ENCODE measurements at places on chromosomes 2 and 18.

GRCh38 chr18:58603375-58604067 lies 25.4 kb downstream of the ALPK2 start:
- DNase-seq: no peak

DNA sequence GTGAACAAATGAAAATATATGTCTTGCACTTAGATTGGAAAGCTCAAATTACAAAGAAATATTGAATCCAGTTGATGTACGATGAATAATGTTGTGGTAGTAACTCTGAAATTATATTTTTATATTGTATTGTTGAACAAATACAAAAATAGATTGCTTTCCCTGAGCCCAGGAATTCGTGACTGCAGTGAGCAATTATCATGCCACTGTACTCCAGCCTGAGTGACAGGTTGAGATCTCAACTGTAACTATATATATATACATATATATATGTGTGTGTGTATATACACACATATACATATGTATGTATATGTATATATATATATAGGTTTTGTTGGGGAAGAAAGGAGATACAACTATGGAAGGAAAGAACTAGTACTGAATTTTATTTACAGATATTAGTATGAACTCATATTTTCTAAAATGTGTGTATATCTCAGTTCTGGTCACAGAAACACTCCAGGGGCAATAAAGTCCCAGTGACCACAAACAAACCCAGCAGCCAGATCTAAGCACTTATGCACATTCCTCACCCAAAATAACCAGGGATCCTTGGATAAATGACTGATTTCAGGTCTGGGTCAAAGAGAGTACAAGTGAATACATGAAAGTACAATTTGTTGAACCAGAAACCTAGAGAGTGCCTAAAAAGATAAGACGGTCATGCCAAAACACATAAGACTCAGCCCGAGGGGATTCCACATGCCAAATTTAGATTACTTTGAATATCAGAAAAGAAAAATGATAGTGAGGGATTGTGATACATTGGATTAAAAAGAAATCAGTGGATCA lies 146.3 kb downstream of the TMX3 start:
- DNase-seq: no peak

GRCh38 chr2:43611987-43612894 lies 16.4 kb upstream of the THADA start:
- peak; percentile 66 for DNase-seq

GRCh38 chr2:10469301-10469700 lies 21.2 kb upstream of the ODC1 start:
- no peak for DNase-seq

GRCh38 chr2:41836948-41837347 lies 210.9 kb upstream of the PKDCC start:
- no peak for DNase-seq

DNA sequence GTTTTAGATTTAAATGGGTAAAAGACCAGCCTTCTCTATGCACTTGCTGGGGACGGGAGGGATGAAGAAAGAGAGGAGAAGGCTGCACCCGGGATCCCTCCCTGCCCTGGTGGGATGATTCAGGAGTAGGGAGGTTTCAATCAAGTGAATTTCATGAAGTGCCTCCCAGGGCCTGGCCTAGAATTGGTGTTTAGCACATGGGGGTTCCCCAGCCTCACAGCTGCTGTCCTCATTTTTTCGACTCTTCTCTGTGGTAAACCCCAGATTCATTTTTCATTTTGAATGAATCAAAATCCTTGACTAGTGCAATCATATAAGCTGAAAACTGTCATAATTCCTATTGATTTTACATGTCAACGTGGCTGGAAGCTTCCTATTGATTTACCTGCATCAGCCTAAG lies 81.1 kb downstream of the LPIN1 start:
- no peak for DNase-seq

- peak; percentile 81 for DNase-seq
These were observed 1.2 kb upstream of the DNAJB2 start for GRCh38 chr2:219277703-219278654.

DNA sequence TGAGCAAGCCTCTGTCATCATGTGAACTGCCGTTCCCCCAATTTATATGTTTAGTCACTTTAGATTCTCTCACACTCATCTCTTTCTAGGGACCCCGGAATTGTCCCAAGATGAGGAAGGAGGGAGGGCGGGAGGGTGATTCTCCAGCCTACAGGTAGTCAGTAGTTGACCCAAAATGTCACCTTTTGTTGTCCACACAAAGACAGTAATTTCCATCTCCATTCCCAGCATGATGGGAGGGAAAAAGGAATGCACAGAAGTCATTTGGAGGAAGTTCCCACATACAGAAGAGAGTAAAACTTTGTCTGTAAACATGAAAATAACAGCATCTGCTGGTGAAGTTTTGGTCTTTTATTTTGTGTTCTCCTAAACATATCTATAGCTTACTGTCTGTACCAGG lies 222.9 kb downstream of the KLHL29 start:
- DNase-seq: no peak

GRCh38 chr2:136006658-136007057 lies 21.2 kb upstream of the DARS1 start:
- DNase-seq: no peak

DNA sequence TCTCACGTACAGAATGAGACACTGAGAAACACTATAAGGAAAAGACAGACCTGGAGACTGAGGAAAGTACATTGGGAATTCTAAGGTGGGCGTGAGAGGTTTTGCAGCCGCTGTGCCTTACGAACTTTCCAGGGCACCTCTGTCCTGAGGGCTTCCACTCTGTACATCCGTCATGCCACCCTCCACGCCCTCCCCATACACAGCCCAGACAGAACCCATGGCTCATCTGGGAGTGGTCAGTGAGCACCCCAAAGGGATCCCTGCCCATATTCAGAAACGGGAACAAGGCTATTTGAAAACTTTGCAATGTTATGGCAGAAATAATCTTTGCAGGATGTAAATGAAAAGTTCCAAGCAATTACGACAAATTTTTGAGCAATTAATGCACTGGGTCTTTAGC lies 95.4 kb upstream of the ZNF532 start:
- no peak for DNase-seq

- no peak for DNase-seq
These were observed 32.9 kb downstream of the KCNK3 start for GRCh38 chr2:26725521-26725820.

- no peak for DNase-seq
These were observed 430.2 kb downstream of the SETBP1 start for GRCh38 chr18:45110577-45111501.

GRCh38 chr2:70083344-70084156 lies 3.7 kb upstream of the PCBP1 start:
- no peak for DNase-seq

DNA sequence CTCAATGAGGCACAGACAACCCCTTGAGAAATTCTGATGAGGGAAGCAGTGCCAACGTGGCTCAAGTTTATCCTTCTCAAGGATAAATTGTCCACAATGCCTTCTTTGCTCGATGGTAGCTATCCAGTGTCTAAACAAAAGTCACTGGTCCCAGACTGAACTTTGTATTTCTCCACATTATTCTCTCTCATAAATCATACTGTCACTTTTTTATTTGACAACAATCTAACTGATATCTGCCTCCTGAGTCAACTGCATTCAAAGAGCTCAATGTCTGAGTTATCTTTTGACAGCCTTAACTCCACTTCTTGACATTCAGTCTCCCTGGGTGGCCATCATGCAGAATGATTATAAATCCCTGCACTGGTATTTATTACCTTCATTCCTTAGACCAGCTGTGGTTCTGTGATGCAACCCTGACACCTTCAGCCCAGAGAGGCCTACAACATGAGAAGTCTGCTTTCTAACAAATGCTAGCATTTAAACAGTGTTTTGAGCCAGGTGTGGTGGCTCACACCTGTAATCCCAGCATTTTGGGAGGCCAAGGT lies 38.2 kb downstream of the IMMT start:
- DNase-seq: no peak

- DNase-seq: no peak
These were observed 98.8 kb downstream of the MRO start for GRCh38 chr18:50721006-50721405.

GRCh38 chr2:10426726-10427617 lies 21.2 kb downstream of the ODC1 start:
- DNase-seq: no peak

- DNase-seq: no peak
These were observed 618.1 kb downstream of the XIRP2 start for GRCh38 chr2:167506395-167506794.

- DNase-seq: no peak
These were observed 123.4 kb downstream of the ANKRD30BL start for GRCh38 chr2:132038179-132038882.

DNA sequence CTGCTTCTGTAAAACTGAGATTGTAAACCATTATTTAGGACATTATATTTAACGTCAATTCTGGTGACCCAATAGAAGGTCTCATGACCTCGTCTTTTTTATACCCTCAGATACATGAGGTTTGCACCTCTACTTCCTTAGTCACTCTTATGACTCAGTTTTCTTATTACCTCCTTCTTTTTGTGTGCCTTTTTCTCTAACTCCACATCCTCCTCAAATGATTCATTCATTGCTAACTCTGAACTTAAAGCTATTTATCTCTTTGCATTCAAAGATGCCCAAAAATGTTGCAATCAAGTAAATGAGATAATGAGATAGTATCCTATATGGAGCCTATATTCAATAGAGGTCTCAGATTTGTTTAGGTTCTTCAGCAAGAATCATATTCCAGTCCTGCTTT lies 121.0 kb upstream of the KYNU start:
- no peak for DNase-seq

- DNase-seq: no peak
These were observed 44.7 kb downstream of the PID1 start for GRCh38 chr2:229226382-229226781.

DNA sequence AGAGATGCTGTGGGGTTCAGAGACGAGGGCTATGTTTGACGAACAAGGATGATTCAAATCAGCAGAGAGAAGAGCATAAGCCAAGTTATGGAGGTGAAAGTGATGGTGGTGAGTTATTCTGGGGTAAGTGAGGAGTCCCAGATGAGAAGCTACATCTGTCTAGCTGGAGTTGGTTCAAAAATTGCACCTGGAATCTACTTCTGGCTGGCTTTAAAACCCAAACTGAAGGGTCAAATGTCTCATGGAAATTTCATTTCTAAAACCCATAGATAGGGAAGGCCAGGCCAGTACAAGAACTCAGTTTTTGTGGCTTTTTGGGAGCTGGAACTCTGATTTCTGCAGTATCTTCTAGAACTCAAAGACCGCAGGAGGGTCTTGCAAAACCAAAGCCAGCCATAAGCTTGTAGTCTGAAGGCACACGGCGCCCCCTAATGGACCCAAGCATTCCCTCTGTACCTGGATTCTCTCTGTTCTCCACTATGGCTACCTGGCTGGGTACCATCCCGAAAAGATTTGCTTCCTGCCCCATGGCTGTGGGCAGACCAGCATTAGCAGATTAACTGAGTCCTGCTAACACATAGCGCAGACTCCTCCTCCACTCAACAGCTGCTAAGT lies 229.1 kb upstream of the SLC14A2 start:
- no peak for DNase-seq

DNA sequence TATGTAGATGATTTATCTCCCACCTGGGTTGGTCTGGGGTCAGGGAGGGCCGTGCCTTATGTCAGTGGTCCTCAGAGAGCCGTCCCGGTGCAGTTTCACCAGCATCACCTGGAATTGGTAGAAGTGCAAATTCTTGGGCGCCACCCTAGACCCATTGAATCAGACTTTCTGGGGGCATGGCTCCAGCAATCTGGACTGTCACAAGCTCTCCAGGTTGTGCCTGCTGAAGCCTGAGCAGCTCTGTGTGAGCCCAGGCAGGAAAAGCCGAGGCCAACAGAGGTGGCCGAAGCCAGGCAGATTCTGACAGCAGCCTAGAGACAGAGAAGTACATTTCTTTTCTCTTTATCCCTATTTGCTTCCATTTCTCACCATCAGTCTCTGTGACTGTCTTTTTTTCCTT lies 98.4 kb upstream of the SEC11C start:
- no peak for DNase-seq

GRCh38 chr2:156164091-156164720 lies 168.3 kb downstream of the NR4A2 start:
- DNase-seq: no peak

GRCh38 chr2:37920570-37920969 lies 4.5 kb upstream of the RMDN2 start:
- DNase-seq: no peak

- no peak for DNase-seq
These were observed 140.1 kb downstream of the BABAM2 start for GRCh38 chr2:28030600-28030999.

DNA sequence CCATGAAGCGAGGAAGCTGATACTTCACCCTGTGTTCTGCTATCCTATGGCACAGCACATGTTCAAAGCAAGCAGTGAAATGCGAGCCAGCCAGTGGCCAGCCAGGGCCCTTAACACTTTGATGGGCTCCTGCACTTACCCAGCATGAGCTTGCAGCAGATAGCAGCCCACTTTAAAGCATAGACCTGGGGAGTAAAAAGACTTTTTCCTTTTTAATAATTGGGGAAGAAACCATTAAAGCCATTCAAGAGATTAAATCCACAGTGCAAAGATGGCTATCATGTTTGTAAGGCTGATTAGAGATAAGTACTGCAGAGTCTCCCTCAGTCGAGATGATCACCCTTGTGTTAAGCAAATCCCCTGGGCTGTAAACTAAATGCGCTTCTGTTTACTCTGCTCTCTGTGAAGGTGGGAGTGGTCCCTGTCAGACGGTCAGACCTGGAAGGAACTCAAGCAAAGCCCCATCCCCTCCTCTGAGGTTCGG lies 15.7 kb downstream of the CCBE1 start:
- DNase-seq: no peak

DNA sequence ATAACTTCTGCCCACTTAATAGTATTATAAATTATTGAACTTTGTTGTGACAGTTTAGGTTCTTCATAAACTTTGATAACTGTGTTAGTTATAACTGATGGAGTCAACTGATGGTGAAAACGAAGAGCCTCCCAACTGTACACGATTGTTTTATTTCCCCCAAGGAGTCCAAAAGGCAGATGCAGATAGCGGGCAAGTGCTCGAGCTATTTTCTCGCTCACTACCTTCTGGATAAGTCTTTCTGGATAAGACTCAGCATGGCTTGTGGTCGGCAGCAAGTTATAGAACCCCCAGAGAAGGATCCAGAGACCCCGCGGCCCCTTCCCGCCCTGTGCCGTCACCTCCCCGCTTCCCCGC lies 517 bp downstream of the GCFC2 start:
- no peak for DNase-seq

GRCh38 chr2:62540408-62541168 lies 34.6 kb upstream of the TMEM17 start:
- no peak for DNase-seq

- DNase-seq: no peak
These were observed 238.5 kb downstream of the MTX2 start for GRCh38 chr2:176507786-176508185.

DNA sequence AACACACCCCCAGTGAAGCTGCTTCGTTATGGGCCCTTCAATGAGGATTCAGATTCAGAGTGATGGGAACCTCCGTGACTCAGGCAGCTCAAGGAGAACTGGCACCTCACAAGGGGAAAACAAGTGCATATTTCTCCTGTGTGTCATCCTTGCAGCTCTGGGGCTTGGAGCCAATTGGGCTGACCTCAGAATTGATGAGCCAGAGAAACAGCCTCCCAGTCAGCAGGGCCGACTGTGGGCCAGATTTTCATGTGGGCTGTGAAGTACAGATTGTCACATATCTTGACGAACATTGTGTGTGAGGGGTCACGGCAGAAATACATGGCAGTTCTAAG lies 189.6 kb upstream of the SP5 start:
- no peak for DNase-seq

Data from activated CD4-positive, CD25-positive, alpha-beta regulatory T cell treated with anti-CD3 and anti-CD28 coated beads, Interleukin-2, amount 50 U/mL, for 72 hours (primary cell).